Cerebellar nuclear complex (tissue), 1 donor: ENCODE measurements at places on chromosomes 7 and 10.

GRCh38 chr10:112092519-112092918, 91.0 kb downstream of the GPAM start:
- DNase-seq: no peak

GRCh38 chr7:138701537-138701923, 368 bp upstream of the SVOPL start:
- no peak for DNase-seq

DNA sequence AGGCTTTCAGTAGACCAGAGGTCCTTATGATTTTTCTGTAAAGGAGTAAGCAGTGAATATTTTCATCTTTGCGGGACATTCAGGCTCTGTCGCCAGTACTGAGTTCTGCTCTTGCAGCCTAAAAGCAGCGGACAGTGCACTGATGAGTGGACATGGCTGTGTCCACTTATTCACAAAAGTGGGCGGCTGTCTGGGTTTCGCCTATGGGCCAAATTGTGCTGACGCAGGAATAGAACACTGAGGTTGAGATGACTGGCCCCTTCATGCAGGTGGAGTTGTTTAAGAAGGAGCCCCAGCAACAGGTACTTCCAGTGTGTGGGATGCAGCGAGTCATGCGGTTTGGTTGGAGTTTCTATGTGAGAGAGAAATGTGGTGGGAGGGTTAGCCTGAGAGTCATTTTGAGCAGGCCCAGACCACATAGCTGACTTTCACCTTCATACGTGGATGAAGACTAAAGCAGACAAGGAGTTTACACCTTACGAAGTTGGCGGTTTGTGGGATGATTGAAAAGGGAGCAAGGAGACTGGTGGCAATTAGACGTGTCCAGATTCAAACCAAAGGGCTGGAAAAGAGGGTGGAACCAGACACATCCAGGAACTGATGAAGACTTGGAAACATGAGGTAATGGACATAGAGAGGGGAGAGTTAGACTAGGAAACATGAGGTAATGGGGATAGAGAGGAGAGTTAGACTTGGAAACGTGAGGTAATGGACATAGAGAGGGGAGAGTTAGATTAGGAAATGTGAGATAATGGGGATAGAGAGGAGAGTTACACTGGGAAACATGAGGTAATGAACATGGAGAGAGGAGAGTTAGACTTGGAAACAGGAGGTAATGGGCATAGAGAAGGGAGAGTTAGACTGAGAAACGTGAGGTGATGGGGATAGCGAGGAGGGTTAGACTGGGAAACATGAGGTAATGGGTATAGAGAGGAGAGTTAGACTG, 38.2 kb downstream of the WDR37 start:
- DNase-seq: no peak

GRCh38 chr7:41451826-41452225, 251.1 kb downstream of the INHBA start:
- DNase-seq: no peak

DNA sequence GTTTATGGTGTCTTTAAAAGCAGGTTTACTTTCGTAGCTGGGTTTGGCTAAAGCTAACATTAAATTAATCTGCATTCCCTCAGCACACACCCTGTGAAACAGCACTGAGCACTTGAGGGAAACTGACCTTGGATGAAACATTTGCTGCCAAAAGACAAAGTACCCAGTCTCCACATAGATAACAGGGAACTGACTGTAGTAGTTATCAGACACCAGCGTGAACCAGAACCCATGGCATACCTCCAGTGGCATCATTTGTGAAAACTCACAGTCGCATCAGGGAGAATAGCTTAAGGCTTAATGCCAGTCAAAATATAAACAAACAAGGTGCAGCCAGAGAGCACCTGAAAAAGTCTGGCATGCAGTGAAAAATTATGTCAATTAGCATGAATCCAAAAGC, 357.8 kb upstream of the C7orf33 start:
- no peak for DNase-seq

GRCh38 chr10:68142761-68143160, 33.5 kb downstream of the MYPN start:
- DNase-seq: no peak

DNA sequence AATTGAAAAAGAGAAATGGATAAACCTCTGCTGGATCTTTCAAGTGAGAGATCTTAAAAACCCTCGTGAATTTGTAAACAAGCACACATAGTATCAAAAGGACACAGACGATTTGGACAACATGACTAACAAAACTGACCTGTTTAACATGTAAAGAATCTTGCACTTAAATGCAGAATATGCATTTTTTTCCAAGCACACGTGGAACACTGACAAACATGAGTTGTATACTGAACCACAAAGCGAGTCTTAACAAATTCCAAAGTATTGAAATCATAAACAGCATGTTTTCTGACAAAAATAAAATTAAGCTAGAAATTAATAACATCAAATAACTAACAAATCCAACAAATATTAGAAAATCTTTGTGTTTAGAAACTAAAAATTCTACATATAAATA, 65.0 kb upstream of the ZNF746 start:
- no peak for DNase-seq

DNA sequence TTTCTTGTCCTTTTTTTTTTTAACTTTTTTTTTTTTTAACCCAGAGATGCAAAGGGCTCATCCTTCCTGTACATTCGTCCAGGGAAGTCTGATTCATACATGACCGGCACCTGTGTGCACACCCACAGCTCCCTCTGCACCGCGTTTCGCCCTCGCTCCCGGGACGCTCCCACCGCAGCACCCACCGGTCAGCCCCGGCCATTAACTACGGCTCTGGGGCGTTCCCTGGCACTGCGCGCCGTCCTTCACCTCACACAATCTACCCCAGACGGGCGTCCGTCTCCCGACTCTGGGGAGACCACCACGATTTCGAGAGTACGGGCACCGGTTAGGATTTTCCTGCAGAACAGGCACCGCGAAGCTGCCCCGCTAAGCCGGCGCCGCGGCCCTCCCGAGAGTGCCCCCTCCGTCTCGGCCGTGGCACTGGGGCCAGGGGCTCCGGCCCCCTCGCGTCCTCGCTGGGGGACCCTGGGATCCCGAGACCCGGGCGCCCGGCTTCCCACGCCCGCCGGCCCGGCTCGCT, 452 bp downstream of the ATE1 start:
- no peak for DNase-seq

- no peak for DNase-seq
Measured at GRCh38 chr7:43735403-43735801, 6.1 kb upstream of the COA1 start.

- DNase-seq: no peak
Measured at GRCh38 chr7:91041901-91042484, 222.2 kb upstream of the FZD1 start.

DNA sequence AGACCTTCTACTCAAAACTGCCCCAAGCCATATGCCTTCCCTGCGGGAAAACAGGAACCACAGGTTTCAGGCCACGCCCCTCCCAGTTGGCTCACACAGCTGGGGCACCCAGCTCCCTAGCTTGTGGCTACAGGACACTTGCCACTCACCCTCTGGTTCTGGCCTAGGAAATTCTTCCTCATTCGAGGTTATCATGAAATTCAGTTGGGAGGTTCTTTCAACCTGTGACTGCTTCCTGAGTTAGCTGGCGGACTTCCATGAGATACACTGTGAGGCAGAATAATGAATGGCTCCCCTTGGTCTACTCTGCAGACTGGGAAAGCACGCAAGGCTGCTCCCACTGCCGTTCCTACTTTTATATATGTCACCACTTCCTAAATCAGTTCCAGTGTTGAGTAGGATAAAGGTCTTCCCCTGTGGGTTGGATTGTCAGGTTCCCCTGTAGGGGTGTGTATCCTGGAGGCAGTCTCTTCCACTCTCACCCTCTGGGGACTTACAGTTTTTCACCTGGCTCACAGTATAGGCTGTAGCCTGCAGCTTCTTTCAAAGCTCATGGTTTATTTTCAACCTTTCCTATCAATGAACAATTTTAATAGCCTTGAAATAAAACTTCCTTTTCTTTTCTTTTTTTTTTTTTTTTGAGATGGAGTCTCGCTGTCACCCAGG, 37.0 kb downstream of the GPR22 start:
- DNase-seq: no peak

GRCh38 chr10:91367127-91367531, 43.0 kb upstream of the HECTD2 start:
- DNase-seq: no peak

GRCh38 chr7:137846827-137847567, at the start of gene DGKI:
TSS of gene DGKI (minus strand) at chr7:137846974.
- peak; percentile 49 for DNase-seq

- no peak for DNase-seq
Measured at GRCh38 chr10:91549262-91549661, 83.6 kb downstream of the PPP1R3C start.

DNA sequence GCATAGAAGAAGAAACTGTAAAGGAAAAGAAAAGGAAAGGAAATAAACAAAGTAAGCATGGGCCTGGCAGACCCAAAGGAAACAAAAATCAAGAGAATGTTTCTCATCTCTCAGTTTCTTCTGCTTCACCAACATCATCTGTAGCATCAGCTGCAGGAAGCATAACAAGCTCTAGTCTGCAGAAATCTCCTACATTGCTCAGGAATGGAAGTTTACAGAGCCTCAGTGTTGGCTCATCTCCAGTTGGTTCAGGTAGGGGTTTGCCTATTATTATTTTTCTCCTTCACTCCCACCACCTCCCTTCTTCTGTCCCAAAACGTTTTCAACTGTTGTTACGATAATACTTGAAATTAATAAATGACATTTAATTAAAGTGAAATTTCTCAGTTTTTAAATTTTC, 139.6 kb downstream of the MLLT10 start:
- DNase-seq: no peak

- no peak for DNase-seq
Measured at GRCh38 chr7:43721193-43721806, 8.0 kb downstream of the COA1 start.

DNA sequence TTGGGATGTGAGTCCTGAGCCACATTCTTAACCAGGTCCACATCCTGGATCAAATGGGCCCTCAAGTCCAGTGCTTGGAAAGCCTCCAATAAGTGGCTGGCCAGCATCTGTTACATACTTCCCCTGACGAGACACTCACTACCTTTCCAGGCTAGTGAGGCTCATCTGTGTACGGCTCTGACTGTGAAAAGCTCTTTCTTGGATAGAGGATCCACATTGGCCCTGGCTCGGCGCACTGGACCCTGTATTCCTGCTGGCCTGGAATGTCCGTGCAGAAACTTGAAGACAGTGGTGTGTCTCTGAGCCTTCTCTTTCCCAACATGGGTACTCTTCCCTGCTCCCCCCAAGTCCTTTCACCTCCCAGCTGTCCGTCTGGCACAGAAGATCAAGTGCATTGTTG, 35.5 kb downstream of the MYL10 start:
- DNase-seq: no peak

- peak; percentile 7 for DNase-seq
Measured at GRCh38 chr7:95690367-95690947, 81.9 kb upstream of the DYNC1I1 start.

DNA sequence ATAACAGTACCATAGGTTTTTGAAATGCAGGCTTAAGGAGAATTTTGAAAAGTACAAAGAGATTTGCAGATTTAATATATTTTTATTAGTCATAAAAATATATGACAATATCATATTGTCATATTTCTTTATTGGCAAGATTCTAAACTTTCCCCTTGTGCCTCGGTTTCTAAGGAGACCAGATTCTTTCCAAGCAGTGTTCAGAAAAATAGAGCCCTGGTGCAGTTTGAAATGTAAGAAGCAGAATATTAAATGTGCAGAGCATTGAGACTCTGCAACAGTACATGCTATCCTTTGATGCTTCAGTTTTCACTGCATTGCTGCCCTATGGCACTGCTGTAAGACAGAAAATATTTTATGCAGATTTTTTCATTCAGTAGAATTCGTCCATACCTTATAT, 243.2 kb downstream of the CCDC3 start:
- no peak for DNase-seq

- DNase-seq: no peak
Measured at GRCh38 chr7:87702326-87702725, 74.1 kb downstream of the RUNDC3B start.

DNA sequence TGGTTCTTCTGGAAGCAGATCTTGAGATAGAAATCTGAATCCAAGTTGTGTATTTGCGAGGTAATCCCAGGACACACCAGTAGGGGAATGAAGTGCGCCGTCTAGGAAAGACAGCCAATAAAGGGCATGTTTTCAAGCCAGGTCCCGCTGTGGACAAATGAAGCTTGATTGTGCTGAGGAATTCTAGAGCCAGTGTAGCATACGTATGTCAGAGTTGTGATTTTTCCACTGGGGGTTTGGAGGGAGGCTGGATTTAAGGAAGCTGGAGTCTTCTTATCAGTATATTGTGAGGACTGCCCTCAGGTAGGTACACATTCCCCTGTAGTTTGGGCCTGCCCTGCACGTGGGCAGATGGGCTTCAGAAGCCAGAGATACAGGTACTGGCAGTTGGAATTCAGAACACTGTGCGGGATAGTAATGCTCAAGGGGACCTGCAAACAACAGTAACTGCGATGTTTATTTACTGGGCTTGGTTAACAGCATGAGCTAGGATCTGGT, 50.9 kb downstream of the GALNT11 start:
- DNase-seq: no peak

- no peak for DNase-seq
Measured at GRCh38 chr7:81514546-81514945, 255.3 kb downstream of the HGF start.

DNA sequence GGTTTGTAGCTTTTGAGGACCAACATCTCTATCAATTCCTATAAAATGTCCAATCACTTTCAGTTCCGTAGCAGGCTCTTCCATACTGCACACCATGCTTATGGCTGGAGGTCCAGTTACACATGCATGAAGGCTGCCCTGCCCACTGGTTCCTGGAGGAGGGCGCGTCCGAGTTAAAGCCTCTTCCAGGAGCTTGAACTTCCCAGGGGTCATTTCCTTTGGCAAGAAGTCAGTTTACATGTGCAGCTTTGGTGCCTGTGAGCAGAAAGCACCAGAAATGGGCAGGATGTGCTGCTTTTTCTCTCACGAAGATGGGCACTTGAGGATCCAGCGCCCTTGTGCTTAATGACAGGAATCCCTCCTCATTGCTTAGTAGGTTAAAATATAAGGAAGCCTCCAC, 17.6 kb upstream of the PHYH start:
- no peak for DNase-seq

- DNase-seq: no peak
Measured at GRCh38 chr10:77993620-77994019, 35.7 kb downstream of the POLR3A start.

GRCh38 chr7:124250297-124251034, 217.6 kb upstream of the TMEM229A start:
- no peak for DNase-seq
